ENCODE measurements at places on chromosomes 5 and 9. TPM values are rescaled to one million over a fixed set of nuclear protein-coding genes. Genes with fewer than 3 reads are reported as not detected.

- no peak for DNase-seq
Measured at GRCh38 chr5:75890546-75890945, 173.3 kb upstream of the POC5 start.

- DNase-seq = no peak
Measured at GRCh38 chr5:178902849-178903248, 7.1 kb downstream of the ZFP2 start.

- DNase-seq = no peak
Measured at GRCh38 chr5:163968651-163969050, 463.2 kb downstream of the MAT2B start.

DNA sequence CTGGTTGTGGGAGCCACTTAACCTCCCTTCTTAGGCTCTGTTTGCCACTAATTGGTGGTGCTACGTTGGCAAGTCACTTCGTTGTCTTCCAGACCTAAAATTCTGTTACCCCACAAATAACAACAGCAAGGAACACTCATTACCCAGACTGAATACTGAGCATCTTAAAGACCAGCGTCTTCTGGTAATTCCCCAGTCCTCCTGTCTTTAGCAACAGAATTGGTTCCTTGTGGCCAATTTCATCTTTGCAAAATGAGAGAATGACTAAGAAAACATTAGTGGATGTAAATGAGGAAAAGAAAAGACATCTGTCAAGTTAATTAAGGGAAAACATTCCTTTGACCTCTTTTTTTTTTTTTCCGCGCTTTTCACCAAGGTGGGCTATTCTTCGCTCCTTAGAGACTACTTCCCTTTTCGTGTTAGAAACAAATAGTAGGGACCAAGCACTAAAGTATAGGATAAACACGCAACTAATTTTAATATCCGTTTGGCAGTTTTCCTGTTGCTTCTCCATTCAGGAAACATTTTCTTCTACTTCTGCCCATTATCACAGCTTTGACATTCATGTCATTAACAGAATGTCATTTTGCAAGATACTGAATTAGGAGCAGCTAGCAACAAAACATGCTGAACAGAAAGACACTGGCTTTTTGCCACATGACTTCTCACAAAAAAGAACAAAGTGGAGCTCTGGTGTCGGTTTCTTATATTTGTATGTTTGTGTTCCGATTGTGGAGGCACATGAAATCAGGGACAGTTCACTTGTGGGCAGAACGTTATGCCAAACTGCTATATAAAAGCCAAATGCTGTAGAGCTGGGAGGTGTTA is 154.2 kb downstream of the CD180 start:
- DNase-seq = no peak

- DNase-seq = no peak
Measured at GRCh38 chr9:21872696-21873095, 70.3 kb downstream of the MTAP start.

DNA sequence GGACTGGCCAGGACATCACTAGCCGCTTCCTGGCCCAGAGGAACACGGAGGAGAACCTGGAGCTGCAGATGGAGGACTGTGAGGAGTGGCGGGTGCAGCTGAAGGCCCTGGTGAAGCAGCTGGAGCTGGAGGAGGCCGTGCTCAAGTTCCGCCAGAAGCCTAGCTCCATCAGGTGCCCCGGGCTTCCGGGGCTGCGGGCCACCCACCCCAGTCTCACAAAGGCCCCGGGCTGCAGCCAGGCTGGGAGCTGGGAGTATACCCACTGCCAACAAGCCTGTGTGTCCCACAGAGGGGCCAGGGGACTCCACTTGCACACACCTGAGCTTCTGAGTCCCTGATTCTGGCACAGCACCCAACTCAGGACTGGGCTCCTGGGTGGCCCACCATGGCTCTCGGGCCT is 1.7 kb upstream of the RABL6 start:
- no peak for DNase-seq

GRCh38 chr9:10614196-10614800 is 1.5 kb upstream of the PTPRD start:
- DNase-seq = no peak

DNA sequence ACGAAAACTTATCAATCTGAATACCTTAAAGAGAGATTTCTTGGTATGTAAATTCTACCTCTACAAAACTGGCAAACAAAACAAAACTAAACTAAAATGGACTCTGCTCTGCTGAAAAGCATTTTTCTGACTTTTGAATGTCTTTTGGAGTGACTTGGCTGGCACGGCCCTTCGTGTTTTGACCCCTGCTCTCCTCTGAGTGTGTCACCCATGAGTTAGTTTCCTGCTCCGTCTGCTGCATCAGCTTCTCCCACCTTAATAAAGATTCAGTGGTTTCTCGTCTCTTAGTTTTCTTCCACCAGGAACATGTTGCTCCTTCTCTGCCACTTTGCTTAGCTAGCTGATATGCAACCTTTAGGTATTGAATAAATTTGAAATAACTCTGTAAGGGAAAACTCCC is 1084.0 kb upstream of the CDH18 start:
- DNase-seq = no peak

- no peak for DNase-seq
Measured at GRCh38 chr5:106167766-106168165, 1503.0 kb downstream of the EFNA5 start.

GRCh38 chr9:23162789-23163188 is 663.3 kb downstream of the ELAVL2 start:
- DNase-seq = no peak

The PARP8 gene
- 41.7 TPM for total RNA-seq

The MOB3B gene
- total RNA-seq = 19.3 TPM

The DAPK1 gene
- 42.6 TPM for total RNA-seq

The MAP1B gene
- total RNA-seq = 2,233 TPM

The CFAP77 gene
- total RNA-seq = not detected

The TLX3 gene
- not detected for total RNA-seq

The CHSY3 gene
- total RNA-seq = 4.9 TPM

The PRLR gene
- total RNA-seq = 2.6 TPM

The NR5A1 gene
- total RNA-seq = not detected

All from breast epithelium (tissue), 4 donors.